ENCODE measurements at places on chromosomes 12 and 14. TPM values are rescaled to one million over a fixed set of nuclear protein-coding genes. Genes with fewer than 3 reads are reported as not detected.

- peaks cover 13% of the 10 kb centered on the region for H3K27me3 ChIP-seq
- DNase-seq: no peak
- peaks cover 10% of the 10 kb centered on the region for H3K36me3 ChIP-seq
- H3K27ac ChIP-seq: no peak overlapping the region
Measured at GRCh38 chr14:70357557-70357956, 1.9 kb downstream of the COX16 start.

DNA sequence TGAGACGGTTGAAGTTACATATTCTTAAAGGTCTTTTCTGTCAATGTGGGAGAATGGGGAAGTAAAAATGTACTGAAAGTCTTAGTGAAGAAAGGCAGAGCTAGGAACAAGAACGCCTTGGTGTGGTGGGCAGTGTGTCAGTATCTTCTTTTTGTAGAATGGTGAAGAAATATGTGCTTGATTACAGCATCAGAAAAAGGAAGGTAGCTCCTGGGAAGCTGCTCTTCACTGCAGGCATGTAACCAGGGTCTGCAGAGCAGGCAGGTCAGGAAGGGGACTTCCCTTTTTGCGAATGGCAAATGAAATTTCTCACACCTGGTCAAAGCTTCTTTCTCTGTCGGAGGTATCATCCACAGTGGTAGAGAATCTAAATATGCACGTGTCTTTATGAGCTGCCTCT, 226.2 kb downstream of the ADAMTS20 start:
- H3K4me1 ChIP-seq: no peaks in the 10 kb centered on the region
- H3K27me3 ChIP-seq: no peaks in the 10 kb centered on the region
- H3K36me3 ChIP-seq: peaks cover 5% of the 10 kb centered on the region

DNA sequence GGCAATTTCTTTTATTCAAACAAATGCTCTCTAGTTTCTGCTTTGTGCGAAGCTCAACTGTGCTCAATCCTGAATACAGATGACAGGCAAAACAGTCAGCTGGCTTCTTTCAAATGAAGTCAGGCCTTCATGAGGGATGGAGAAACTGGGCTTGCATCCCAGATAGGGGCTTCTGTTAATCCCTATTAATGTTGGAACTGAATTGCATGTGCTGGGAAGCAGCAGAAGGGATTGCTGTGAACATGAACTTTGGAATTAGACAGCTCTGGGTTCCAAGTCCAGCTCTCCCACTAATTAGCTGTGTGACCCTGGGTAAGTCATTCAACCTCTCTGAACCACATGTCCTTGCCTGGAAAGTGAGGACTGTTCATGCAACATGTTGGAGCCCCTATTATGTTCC, 21.1 kb upstream of the CORO1C start:
- H3K4me3 ChIP-seq: no peak overlapping the region
- H3K4me1 ChIP-seq: no peaks in the 10 kb centered on the region
- no peak overlapping the region for H3K27ac ChIP-seq
- H3K36me3 ChIP-seq: no peaks in the 10 kb centered on the region
- DNase-seq: no peak

GRCh38 chr14:61940666-61941420, 178.6 kb downstream of the SNAPC1 start:
- H3K36me3 ChIP-seq: no peaks in the 10 kb centered on the region
- H3K4me3 ChIP-seq: no peak overlapping the region
- H3K27me3 ChIP-seq: no peaks in the 10 kb centered on the region
- peak; percentile 8 for DNase-seq
- H3K4me1 ChIP-seq: peaks cover 24% of the 10 kb centered on the region

DNA sequence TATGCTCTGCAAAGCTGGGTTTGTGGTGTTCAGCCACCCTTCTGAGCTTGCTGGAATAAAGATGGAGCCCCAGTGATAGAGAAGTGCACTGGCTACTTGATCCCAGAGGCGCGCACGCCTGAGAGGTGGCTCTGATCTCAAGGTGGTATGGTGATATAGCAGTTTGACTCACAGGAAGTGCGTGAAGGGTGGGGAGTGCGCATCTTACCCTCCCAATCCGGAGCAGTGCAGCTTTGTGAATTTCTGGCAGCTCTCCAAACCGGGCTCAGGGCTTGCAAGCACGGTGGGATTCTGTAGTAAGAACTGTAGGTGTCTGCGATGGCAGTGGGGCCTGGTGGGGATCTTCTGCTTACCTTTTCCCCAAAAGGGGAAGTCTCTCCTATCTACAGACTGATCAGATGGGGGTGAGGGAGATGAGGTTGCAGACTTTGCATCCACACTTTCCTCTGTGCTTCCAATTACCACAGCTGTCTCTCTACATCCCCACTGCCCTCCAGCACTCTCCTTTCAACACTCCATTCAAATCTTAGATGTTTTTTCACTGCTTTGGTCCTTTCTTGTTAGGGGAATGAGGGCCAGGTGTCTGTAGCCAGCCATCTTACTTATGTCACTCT, 197.4 kb upstream of the SLC38A2 start:
- no peaks in the 10 kb centered on the region for H3K27me3 ChIP-seq
- no peak overlapping the region for H3K4me3 ChIP-seq
- H3K36me3 ChIP-seq: peaks cover 24% of the 10 kb centered on the region
- no peak overlapping the region for H3K27ac ChIP-seq
- DNase-seq: no peak

DNA sequence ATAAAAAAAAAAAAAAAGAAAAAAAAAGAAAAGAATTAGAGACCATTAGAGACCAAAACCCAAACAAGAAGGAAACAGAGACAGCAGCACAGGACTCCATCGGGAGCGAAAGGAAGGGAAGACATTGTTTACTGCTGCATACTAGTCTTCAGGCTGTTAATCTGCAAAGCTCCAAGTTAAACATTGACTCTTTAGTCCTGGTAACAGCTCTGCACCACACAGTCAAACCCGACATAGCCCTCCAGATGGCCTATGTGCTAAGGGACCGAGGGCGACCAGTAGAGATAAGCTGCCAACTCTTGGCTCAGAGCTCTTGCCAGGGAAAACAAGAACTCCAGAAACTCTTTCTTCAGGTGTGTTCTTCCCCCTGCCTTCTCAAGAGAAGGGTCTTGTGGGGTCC, 7.8 kb downstream of the P2RX4 start:
- H3K27me3 ChIP-seq: no peaks in the 10 kb centered on the region
- no peaks in the 10 kb centered on the region for H3K4me1 ChIP-seq
- H3K36me3 ChIP-seq: no peaks in the 10 kb centered on the region
- DNase-seq: no peak
- no peak overlapping the region for H3K27ac ChIP-seq

DNA sequence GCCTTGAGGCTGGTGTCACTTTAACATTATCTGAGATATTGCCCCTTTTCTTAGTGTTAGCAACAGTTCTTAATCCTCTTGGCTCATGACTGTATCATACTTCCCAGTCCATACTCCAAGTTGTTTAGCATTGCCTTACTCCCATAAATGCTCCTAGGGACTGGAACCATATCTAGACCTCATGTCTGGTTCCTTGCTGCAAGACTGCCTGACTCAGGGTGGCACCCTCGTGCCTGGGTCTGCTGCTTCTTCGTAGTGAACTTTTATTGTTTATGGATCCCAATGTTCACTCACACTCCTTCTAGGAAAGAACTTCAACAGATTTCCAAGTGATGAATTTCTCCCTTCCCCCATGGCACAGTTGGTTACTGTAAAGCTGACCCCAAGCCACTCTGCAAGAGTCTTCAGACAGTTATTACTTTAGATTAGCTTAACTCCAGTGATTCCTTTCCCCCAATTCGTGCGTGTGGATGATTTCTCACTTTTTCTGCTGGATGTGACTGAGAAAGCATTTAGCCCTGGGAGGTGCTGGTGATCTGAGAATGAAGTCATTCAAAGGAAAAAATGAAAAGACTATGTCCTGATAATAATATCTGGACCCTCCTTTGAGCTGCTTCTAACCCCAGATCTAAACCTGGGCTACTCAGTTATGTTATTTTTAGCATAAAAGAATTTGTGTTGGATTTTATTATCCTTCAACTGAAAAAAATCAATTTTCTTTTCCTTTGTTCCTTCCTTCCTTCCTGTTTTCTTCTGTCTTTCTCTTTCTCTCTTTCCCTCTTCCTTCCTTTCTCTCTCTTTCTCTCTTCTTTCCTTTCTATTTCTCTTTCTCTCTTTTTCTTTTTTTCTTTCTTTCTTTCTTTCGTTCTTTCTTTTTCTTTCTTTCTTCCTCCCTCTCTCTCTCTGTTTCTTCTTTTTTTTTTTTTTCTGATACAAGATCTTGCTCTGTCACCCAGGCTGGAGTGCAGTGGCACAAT, 47.5 kb upstream of the PPP1R12A start:
- no peaks in the 10 kb centered on the region for H3K36me3 ChIP-seq
- DNase-seq: no peak
- peaks cover 4% of the 10 kb centered on the region for H3K4me1 ChIP-seq
- no peak overlapping the region for H3K4me3 ChIP-seq
- H3K27ac ChIP-seq: no peak overlapping the region
- H3K27me3 ChIP-seq: no peaks in the 10 kb centered on the region

DNA sequence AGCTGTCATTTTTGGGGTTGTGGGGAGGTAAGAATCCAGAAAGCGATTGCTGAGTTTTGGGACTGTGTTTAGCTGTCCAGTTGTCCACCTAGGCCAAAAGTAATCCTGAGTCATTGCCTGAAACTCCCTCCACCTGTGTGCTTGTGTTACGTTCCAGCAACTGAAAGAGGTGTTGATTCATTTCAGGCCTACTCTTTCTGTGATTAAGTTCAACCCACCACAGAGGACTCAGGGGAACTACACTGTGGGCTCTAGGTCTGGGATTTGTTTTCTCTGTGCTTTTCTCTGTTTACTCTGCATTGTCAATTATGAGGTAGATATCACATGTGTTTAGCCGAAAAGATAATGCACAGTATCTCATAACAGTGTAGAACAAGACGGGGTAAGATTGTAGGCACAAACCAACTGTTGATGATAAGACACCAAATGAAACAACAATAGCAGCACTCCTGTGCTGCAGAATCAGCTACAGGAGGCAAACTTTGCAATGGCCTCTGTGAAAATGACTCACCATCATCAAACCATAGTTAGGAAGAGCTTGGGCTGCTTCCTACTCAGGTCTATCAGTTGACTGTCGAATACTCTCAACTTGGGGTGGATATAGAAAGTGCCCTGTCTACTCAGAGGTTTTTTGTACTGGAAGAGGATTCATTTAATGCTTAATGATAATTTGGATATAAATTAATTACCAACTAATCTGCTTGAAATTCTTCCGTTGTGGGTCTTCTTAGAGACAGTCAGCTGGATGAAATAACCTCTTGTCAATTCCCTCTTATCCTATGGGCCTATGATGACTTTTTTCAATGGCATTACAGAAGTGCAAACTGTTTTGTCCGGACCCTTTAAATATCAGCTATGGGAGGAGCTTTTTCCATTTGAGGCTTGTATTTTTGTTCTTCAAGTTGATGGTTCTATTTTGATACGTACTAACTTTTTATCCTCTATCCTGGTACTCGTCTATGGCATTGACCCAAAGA, 385.9 kb downstream of the BMP4 start:
- no peak overlapping the region for H3K4me3 ChIP-seq
- H3K4me1 ChIP-seq: peaks cover 4% of the 10 kb centered on the region
- DNase-seq: no peak
- H3K27ac ChIP-seq: no peak overlapping the region

DNA sequence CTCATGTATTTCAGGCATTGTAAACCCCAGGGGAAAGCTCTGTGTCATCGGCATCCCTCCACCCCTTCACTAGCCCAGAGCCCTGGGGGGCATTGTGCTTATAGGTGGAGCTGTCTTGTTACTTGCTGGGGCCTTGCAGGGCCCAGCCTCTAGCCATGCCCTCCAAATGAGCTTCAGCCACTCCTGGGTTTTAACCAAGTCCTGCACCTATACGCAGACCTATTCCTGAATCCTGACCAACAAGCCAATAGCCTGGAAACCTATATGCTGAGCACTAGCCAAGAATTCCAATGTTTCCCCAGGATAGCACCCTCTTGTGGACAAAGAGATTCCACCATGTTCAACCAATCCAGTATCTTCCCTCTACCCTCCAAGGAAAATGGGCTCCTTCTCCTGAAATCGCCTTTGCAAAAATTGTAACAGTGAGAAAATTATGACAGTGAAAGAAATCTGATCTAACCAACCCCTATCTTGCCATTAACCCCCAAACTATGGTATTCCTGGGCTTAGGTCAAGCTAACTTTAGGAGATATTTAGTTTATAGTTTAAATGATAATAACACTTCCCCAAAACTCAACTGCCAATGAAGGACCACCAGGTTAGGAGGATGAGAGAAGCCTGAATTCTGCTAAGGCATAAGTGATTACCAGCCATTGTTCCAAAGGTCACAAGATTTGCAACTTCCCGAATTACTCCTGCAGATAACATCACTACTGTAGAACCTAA, 55.5 kb downstream of the TTC7B start:
- no peak overlapping the region for H3K27ac ChIP-seq
- H3K4me3 ChIP-seq: no peak overlapping the region

- no peaks in the 10 kb centered on the region for H3K4me1 ChIP-seq
- no peak overlapping the region for H3K4me3 ChIP-seq
- no peaks in the 10 kb centered on the region for H3K27me3 ChIP-seq
- DNase-seq: no peak
- H3K36me3 ChIP-seq: no peaks in the 10 kb centered on the region
Measured at GRCh38 chr14:104438166-104438887, 141.2 kb upstream of the C14orf180 start.

DNA sequence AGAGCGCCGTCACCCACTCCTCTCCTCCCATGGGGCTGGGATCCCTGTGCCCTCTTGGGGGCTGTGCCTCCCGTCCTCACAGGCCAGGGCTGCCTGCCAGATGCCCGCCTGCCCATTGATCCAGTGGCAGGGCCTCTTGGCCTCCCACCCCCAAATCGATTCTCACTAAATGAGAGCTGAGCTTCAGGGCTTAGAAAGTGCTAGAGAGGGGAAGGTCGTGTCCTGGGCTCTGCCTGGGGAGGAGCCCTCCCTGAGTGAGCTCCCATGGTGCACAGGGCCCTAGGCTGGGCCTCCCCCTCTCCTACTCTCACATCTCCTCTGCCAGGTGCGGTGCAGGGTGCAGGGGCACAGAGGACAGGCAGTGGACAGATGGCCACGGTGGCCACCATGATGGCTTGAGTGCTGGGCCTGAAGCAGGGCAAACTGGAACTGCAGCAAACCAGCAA, 9.2 kb downstream of the BEGAIN start:
- DNase-seq: no peak
- no peaks in the 10 kb centered on the region for H3K36me3 ChIP-seq
- H3K27me3 ChIP-seq: no peaks in the 10 kb centered on the region
- H3K4me3 ChIP-seq: no peak overlapping the region
- H3K4me1 ChIP-seq: peaks cover 11% of the 10 kb centered on the region
- no peak overlapping the region for H3K27ac ChIP-seq

GRCh38 chr12:55797068-55797467, 20.5 kb downstream of the SARNP start:
- H3K36me3 ChIP-seq: peaks cover 13% of the 10 kb centered on the region
- H3K4me3 ChIP-seq: no peak overlapping the region
- DNase-seq: peak; percentile 13
- H3K4me1 ChIP-seq: peaks cover 10% of the 10 kb centered on the region

GRCh38 chr14:42856106-42856505, 1249.4 kb downstream of the LRFN5 start:
- H3K4me3 ChIP-seq: no peak overlapping the region
- no peaks in the 10 kb centered on the region for H3K27me3 ChIP-seq
- H3K4me1 ChIP-seq: peaks cover 7% of the 10 kb centered on the region
- DNase-seq: no peak
- no peak overlapping the region for H3K27ac ChIP-seq
- no peaks in the 10 kb centered on the region for H3K36me3 ChIP-seq

DIO3 gene
- 0.51 TPM for total RNA-seq

OTOGL gene
- total RNA-seq: 0.12 TPM

KCTD10 gene
- 58.4 TPM for total RNA-seq

OS9 gene
- 135 TPM for total RNA-seq

COX8C gene
- not detected for total RNA-seq

Data from neural crest cell (in vitro differentiated cells).